ENCODE measurements at places on chromosomes 16 and 17. TPM values are rescaled to one million over a fixed set of nuclear protein-coding genes. Genes with fewer than 3 reads are reported as not detected.

The SLFN5 gene
- polyA plus RNA-seq = 4.6 TPM

The WIPF2 gene
- polyA plus RNA-seq = 4.7 TPM

DNA sequence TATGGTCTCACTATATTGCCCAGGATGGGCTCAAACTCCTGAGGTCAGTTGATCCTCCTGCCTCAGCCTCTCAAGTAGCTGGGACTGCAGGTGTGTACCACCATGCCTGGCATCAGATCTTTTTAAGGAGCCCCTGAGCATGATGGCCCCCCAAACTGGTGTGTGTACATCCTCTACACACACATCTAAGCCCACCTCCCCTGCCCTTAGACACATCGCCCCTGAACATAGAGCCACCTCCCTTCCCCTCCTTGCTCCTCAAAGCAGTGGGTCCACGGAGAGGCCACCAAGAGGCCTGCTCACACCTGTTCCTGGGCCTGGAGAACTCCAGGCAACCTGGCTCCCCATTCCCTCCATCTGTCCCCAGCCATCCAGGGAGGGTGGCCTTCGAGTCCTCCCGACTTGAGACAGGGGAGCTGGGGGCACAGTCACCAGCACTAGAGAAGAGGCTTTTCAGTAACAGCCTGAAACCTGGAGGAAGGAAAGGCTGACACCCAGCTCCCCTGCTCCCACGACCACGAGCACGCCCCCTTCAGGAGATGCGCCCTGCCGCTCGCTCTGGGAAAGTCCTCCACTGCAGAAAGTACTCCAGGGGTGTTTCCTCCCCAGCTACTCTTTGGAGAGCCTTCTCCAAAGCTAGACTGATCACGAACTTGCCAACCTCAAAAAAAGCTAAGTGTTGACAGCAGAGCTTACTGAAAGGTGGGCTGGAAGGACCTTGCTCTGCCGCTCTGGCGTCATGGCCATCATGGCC is 12.6 kb upstream of the PRR29 start:
- no peak for DNase-seq
- H3K27me3 ChIP-seq = no peaks in the 10 kb centered on the region
- H3K27ac ChIP-seq = peak overlapping the region; percentile 83
- no peak overlapping the region for H3K4me3 ChIP-seq
- no peaks in the 10 kb centered on the region for H3K36me3 ChIP-seq

DNA sequence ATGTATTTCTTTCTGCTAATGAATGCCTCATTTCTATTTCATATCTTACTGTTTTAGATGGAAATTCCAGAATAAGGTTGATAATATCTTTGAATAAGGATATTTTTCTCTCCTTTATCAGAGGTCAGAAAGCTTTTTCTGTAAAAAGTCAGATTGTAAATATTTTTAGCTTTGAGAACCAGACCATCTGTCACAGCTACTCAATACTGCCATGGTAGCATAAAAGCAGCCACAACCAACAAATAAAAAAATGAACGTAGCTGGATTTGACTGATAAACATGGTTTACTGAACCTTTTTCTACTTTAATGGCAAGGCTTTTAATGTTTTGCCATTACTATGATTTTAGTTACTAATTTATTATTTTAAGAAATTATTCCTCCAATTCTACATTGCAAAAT is 217.4 kb upstream of the COX10 start:
- no peaks in the 10 kb centered on the region for H3K36me3 ChIP-seq
- H3K4me3 ChIP-seq = no peak overlapping the region
- no peak for DNase-seq
- H3K4me1 ChIP-seq = no peaks in the 10 kb centered on the region
- no peak overlapping the region for H3K27ac ChIP-seq
- no peaks in the 10 kb centered on the region for H3K27me3 ChIP-seq
